ENCODE measurements at places on chromosomes 6 and 20.

- DNase-seq, result no peak
These were observed 10.9 kb upstream of the MAS1 start for GRCh38 chr6:159879856-159880255.

DNA sequence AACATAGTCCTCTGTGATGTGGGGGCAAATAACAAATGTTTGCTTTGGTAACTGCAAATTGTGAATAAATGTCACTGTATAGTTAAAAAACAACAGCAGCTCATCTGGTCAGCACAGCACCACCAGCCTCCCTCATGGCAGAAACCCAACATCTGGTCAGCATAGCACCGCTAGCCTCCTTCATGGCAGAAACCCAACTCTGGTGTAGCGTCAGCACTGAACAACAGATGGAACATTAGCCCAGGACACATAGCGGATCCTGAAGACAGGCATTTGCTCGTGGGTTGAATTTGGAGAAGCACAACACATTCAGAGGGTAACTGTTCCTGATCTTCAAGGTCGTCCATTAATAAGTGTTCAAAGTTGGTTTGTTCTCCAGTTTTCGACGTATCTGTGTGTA, 265.9 kb downstream of the DLL1 start:
- no peak for DNase-seq

DNA sequence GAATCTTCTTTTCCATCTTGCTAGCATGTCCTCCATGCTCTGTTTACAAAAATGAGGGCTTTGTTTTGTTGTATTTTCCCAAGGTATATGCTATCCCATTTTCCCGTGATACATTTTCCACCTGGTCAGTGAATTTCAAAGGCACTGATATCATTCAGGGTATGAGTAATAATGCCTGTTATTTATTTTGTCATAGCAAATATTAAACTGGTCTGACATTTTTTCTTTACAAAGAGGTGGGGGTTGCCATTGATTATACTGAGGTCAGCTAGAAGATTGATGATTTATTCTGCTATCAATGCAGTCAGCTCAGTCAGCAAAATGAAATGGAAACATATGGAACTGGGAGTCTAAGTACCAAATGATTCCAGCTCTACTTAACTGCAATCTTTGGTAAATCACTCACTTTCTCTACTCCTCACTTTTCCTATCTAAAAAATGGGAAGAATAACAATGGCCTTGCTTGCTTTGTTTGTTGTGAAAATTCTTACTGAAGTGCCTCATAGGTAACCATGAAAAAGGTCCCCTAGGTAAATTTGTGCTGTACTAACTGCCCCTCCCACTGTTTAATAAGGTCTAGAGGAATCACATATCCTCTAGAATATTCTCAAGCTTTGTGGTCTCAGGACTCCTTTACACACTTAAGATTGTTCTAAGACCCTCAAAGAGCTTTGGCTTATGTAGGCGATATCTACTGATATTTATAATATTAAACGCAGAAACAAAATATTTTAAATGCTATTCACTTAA, 64.0 kb downstream of the ARHGAP18 start:
- DNase-seq, result no peak

- DNase-seq, result no peak
These were observed 241.4 kb downstream of the ESR1 start for GRCh38 chr6:152048921-152049320.

- DNase-seq, result no peak
These were observed 59.8 kb upstream of the DEK start for GRCh38 chr6:18323935-18324705.

DNA sequence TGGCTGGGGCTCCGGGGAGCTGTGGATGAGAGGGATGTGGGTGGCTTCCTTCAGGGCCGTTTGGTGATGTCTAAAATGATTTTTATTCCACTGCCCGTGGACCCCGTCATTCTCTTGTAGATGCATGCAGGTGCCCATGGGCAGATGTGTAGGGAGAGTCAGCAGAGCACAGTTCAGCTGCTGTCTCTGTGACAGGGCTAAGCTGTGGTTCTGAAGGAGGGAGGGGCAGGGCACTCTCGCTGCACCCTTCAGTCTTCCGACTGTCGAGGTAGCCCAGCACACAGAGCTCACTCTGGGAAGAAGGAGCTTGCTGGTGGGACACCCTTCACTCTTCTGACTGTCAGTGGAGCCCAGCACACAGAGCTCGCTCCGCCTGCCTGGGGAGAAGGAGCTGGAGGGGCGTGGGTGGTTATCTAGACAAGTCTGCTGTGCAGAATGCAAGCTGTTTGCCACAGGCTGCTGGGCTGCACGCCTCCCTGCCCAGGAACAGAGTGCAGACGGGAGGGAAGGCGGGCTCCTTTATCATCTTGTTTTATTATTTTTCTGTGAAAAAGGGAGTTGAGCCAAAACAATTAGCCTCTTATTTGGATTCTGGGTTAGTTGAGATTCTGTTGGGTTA, 28.4 kb upstream of the ADRM1 start:
- DNase-seq, result no peak

DNA sequence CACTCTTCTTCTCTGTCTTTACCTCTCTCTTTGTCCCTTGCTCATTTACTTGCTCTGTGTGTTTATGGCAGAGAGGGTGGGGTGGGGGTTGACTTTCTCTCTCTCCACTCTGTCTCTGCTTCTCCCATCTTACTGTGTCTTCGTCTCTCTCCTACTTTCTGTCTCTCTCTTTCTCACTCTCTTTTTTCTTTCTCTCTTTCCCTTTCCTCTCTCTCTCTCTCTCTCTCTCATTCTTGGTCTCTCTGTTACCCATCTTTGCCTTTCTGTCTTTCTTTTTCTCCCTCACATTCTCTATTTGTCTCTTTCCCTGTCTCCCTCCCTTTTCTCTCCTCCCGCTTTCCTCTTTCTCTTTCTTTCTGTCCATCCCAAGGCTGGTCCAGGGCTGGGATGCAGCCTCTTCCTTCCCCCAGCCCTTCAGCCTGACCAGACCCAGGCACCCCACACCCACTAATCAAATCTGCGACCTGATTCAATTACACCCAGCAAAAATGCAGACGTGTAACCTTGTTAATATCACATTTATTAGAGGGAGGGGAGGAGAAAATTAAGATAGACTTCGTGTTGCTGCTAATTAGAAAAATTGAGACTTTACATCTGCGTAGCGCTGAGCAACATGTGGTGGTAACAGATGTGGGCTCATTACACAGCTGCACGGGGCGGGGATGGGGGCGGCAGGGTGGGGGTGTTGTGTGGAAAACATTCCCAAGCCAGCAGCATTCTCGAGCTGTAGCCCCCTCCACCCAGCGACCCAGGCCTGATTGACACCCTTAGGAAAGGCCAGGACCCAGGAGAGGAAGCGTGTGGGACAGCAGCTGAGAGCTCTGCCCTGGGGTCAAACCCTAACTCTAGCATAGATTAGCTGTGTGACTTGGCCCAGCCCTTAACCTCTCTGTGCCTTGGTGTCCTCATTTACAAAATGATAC, 124.9 kb upstream of the MAFB start:
- DNase-seq, result no peak

DNA sequence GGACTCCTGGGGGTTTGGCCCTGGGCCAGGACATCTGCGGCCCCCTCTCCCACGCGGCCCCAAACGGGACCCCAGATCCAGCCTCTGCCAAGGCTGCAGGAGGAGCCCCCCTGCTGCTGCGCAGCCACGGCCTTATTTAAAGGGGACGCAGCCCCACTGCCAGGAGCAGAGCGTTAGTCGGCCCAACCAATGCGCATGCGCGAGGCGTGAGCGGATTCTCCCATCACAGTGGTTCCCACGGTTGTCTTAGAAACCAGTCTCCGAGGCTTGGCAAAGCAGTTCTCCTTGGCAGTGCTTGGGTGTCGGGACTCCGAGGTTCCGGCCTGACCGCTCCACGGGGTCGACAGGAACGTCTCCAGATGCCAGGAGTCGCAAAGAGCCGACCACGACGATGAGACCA, 288.3 kb upstream of the ZNF337 start:
- DNase-seq, result peak; percentile 63
